C1 segment of cervical spinal cord (tissue), 14 donors: ENCODE measurements at places on chromosomes 3 and 15.

GRCh38 chr15:63004211-63004610 is 38.3 kb upstream of the TPM1 start:
- no peak for DNase-seq

DNA sequence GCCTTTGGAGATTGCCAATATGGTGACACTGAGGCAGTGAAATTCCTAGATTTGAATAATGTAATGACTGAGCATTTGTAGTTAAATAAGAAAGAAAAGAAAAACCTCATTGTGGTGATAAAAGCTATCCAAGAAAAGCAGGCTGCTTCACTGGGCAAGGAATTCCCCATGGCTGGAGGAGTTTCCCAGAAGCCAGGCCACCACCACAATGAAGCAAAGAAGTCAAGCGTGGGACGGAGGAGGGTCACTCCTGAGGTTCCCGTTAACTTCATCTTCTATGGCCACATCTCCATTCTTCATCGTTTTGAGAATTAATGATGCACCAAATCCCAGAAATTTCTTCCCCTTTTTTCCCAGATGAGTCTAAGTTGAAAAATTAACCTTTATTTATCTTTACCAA is 185.8 kb upstream of the BCL6 start:
- DNase-seq = no peak

DNA sequence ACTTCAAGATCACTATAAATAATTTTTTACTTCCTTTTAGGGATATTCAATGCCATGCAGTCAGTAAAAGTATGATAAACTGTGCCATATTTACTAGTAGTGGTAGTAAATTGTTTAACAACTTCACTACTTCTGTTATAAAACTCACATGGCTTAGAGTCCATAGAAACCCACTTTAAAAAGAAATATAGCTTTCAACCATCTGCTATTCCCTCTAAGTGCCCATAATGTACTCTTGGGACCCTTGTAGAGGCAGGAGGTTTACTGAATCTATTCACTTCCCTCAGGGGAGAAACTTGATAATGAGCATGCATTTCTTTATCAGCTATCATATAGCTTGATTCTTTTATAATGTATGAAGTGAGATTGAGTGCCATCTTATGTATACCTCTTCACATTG is 1448.4 kb upstream of the ALCAM start:
- DNase-seq = no peak

- DNase-seq = no peak
Measured at GRCh38 chr3:51102396-51102795, 282.7 kb upstream of the MANF start.

GRCh38 chr3:128306481-128306880 is 153.2 kb downstream of the EEFSEC start:
- no peak for DNase-seq
